Cortex of kidney (tissue), 1 donor: ENCODE measurements at places on chromosomes 11 and 22.

DNA sequence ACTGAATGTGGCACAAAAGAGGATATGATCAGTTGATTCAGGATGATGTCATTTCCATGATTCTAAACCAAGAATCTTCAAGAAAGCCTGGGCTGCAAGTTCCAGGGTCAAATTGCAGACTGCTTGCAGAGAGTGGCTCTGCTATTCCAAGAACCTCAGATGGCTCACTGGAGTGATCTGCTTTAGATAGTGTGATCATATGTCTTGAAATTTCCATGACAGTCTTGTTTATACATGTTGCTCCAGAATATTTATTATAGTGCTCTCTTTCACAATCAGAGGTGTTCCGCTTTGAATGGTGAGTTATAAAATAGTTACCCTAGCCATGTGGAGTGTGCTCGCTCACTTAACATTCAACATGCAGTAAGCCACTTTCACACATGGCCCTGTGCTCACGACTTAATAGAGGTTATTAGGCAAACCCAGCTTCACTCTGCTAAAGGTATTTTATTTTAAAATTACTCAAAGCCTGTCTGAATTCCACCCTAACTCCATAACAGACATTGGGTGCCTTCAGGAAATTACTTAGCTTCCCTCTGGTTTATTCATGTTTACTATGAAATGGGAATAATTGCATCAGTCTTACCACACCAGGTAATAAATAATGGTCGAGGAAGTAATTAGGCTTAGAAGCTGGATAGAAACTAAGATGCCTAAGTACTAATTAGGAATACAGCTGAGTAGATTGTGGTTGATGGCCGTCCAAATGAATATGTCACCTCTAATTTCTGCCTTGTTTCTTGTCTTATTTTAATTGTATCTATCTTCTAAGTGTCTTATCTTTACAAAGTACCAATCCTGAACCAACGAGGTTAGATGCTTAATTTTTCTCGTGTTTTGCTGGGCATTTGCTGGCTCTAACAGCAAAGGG lies 187.9 kb downstream of the ETS1 start:
- no peak for DNase-seq

DNA sequence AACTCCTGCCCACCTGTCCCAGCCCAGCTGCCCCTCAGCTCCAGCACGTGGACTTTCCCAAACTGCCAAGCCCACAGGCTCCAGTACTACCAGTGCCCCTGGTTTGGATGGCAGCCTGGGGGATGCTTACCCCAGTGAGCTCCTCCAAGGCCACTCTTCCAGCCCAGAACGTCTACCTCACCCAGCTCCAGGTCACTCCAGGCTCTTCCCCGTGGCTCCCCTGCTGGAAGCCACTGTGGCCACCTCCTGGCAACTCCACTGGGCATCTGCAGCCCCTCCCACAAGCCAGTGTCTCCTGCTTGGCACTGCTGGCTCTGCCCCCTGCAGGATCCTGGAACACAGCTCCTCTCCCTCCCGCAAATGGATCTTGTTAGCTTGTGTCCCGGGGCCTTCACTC lies 29.3 kb downstream of the LMO1 start:
- DNase-seq = no peak

- no peak for DNase-seq
Observed at GRCh38 chr11:111698852-111699559, 67.2 kb downstream of the PPP2R1B start.

DNA sequence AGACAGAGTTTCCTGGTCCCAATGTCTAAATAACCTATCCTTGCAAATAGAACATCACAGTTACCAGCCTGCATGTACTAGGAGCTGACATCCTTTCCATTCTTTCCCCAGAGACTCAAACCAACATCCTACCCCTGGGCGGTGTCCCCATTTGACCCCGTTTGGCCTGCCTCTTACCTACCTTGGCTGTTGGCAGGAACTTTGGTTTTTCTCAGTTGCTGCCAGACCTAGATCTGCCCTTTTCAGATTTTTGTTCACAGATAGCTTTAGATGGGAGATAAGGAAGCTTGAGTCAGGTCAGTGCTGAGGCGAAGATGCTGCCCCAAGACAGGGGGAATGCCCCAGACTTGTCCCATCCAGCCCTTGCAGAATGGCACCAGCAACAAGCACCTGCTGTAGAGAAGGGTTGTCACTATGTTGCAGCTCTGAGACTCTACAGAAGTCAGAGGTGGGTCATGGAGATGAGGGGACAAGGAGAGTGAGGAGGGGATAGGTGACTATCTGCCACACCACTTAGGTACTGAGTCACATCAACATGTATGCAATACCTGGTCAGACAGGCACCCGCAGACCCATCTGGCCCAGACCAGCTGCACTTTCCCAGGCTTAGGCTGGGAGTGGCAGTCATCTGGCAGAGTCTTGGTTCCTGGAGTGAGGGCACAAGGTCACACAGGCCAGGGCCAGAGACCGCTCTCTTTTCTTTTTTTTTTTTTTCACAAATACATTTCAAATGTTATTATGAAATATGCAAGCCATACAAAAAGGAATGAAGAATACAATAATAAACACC lies 61.5 kb upstream of the POU2AF1 start:
- no peak for DNase-seq

DNA sequence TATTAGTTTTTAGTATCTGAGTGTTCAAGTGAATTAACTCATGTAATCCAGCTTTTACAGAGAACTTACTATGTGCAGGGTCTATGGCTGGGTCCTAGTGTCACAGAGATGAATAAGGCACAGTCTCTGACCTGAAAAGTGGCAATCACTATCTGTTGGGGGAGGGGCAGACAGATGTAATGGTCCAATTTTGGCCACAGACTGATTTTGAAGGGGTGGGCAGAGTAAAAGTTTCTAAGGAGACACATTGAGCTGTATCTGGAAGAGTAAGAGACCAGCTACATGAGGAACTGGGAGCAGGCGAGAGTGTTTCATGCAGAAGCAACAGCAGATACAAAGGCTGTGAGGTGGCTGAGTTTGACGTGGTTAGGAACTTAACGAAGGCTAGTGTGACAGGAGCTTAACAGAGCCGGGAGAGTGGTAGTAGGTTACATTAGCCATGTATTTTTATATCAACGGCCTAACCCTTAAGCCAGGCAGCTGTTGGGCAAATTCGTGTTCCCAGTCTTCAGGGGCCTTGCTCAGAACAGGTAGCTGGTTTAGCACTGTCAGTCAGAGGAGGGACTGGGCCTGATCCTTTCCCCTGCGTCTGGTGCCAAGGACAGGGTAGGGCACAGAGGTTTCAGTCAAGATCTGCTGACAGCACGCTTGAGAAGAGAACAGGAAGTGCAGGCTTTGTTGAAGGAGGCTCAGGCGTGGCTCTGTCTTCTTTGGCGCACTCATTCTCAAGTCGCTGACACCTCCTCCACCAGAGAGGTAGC lies 1.4 kb upstream of the STIM1 start:
- no peak for DNase-seq

DNA sequence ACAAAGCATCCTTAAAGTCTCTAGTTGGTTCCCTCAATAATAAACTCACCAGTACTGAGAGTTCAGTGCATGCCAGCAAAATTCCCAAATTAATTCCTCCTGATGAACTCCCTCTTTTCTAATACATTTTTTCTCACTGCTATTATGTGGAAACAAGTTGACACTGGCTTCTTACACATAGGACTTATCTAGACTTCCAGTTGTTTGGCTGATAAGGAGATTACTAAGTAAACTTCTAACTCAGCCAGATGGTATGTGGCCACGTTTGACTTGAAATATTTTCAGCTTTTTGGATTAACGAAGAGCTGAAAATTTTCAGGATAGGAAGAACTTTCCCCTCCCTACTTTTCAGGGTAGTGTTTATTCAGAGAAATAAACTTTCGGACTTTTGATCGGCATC lies 1154.2 kb upstream of the TENM4 start:
- no peak for DNase-seq

DNA sequence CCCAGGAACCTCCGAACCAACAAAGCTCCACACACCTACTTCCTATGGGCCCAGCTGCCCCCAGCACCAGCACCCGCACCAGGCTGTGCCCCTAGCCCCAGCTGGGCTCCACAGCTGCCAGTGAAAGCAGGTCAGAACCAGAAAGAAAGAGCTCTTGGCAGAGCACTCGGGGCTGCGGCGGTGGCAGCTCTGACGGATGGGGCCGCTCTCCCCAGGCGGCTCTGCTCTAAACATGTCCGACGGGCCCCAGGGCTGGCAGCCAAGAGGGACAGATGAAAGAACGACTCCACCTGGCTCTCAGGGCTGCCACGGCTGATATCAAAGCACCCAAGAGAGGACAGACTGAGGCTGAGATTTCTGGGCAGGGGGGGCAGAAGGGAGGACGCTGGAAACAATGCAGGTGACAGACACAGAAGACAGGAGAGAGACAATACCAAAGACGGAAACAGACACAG lies 25.7 kb downstream of the LRFN4 start:
- no peak for DNase-seq

GRCh38 chr22:23608583-23608982 lies 23.5 kb downstream of the DRICH1 start:
- no peak for DNase-seq
